ENCODE measurements at places on chromosomes 5 and 9. TPM values are rescaled to one million over a fixed set of nuclear protein-coding genes. Genes with fewer than 3 reads are reported as not detected.
A peak's percentile ranks its signal among the peaks of the same experiment; 100 is the strongest.

The IFNA21 gene
- total RNA-seq: not detected

DNA sequence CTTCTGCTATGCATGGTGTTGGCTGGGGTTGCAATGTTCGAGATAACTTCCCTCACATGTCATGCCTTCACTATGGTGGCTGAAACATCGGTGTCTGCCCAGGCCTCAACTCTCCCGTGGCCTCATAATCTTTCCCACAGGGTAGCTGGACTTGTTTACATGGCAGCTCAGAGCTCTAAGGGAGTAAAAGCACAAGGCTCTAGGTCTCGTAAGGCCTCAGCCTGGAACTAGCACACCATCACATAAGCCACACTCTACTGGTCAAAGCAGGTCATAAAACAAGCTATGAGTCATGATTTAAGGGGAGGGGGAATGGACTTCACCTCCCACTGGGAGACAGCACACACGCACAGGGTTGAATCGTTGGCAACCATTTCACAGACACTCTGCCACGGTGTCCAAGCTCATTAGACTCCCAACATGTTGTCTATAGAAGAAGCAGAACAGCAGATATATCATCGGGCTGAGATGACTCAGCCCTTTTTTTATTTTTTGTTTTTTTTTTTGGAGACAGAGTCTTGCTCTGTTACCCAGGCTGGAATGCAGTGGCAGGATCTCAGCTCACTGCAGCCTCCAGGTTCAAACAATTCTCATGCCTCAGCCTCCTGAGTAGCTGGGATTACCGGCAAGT, 66.8 kb upstream of the IL17B start:
- DNase-seq: no peak

- DNase-seq: no peak
These were observed 83.7 kb downstream of the TARS1 start for GRCh38 chr5:33524476-33524875.

The SLC34A1 gene
- not detected for total RNA-seq

GRCh38 chr9:85038061-85038460, 368.5 kb downstream of the NTRK2 start:
- DNase-seq: no peak

DNA sequence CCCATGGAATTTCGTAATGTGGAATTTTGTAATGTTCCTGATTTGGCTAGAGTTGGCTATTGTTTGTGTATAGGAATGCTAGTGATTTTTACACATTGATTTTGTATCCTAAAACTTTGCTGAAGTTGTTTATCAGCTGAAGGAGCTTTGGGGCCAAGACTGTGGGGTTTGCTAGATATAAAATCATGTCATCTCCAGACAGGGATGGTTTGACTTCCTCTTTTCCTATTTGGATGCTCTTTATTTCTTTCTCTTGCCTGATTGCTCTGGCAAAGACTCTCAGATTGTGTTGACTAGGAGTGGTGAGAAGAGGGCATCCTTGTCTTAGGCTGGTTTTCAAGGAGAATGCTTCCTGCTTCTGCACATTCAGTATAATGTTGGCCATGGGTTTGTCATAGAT, 91.0 kb downstream of the NNT start:
- no peak for DNase-seq

DNA sequence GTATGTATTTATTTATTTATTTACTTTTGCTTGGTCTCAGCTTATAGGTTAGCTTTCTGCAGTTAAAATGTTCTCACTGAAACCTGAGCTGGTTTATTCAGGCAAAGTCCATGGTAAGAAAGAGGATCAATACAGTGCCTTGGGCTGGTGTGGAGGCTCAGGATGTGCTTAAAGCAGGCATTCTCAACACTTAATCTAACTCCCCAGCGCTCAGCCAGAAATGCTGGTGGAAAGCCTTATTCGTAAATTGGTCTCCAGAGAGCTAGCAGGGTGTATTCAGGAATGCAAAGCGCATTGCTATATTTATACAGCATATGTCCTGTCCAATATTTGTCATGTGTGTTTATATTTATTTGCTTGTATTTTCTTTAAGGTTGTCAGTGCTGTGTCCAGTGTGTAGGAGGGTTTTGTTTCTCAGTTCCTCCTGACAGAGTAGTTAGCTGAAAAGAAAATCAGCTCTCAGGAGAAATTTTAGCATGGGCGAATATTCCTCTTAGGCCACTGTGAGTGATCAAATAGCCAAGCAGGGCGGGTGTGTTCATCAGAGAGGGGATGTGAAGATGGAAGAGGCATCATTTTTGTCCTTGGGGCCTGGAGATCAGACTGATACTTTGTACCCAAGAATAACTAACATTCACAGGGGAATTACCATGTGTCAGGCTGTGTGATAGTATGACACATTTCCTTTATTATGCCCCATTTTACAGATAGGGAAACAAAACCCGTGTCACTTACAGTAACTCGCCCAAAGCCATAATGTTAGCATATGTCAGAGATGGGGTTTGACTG, 65.8 kb downstream of the DOCK2 start:
- no peak for DNase-seq

- no peak for DNase-seq
These were observed 141.9 kb upstream of the SLC12A2 start for GRCh38 chr5:127941646-127942045.

- peak; percentile 40 for DNase-seq
These were observed 19.5 kb downstream of the FAM163B start for GRCh38 chr9:133589454-133590227.

The LOX gene
- total RNA-seq: 0.12 TPM

- DNase-seq: no peak
These were observed 155.4 kb upstream of the MAP3K1 start for GRCh38 chr5:56659971-56660370.

GRCh38 chr5:178902849-178903248, 7.1 kb downstream of the ZFP2 start:
- no peak for DNase-seq

GRCh38 chr5:172953776-172954675, 5.2 kb upstream of the RPL26L1 start:
- no peak for DNase-seq

DNA sequence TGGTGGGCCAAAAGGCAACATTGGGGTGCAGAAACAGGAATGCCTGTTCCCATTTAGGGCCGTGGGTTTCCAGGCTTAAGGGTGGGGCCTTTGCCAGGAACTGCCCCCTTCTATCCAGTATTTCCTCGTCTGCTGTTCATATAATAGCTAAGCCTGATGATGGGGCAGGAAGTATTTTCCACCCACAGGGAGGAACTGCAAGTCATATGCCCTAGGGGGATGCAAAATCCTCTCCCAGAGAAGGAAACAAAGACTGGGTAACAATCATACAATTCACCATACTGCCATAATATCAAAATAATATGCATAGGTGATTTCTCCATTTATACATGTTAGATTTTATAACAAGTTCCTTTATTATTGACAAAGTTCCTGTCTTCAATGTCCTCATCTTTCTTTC, 20.5 kb upstream of the RPS23 start:
- no peak for DNase-seq

The STARD4 gene
- 44.3 TPM for total RNA-seq

DNA sequence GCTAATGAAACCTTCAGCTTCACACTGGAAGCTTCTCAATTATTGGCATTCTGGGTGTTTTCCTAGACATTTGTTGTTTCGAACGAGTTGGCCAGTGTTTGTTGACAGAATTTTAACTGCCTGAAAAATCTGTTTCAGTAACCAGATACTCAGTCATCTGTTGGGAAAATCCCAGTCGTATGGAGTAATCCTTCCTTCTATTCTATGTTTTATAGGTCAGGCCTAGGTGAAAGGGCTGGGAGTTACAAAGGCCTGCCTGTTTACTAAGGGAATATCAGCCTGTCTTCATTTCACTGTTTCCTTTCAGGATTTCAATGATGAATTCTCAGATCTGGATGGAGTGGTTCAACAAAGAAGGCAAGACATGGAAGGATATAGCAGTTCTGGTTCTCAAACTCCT, 59.9 kb downstream of the GRAMD2B start:
- no peak for DNase-seq

DNA sequence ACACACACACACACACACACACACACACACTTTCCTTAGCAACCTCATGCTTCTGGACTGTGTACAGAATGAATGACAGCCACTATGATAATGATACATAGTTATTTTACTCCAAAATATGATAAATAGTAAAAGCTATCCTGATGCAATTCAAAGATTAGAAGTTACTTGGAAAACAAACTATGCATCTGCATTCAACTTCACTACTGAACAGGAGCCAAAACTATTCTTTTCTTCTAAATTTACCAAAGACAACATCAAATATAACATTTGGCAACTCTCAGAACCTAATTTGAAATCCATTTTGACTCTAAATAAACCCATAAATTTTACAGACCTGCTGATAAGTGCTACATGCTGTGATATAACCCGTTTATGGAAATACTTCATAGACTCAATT, 33.3 kb downstream of the GLIS3 start:
- no peak for DNase-seq

DNA sequence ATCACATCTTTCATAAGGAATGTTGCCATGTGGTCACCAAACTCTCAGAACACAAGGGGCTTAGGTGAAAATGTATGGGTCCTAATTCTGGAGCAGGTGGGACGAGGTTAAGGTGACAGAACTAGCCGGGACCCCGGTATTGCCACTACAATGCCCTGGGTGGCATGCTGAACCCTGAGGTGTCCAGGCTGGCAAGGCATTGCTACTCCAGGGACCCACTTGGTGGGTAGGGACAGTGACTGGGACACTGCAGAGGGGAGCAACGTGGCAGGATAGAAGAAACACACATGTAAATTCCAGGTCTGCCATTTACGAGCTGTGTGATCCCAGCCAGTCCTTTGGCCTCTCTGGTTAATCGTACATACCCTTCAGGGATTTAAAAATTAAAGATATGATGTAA, 206.9 kb upstream of the MVB12B start:
- no peak for DNase-seq

DNA sequence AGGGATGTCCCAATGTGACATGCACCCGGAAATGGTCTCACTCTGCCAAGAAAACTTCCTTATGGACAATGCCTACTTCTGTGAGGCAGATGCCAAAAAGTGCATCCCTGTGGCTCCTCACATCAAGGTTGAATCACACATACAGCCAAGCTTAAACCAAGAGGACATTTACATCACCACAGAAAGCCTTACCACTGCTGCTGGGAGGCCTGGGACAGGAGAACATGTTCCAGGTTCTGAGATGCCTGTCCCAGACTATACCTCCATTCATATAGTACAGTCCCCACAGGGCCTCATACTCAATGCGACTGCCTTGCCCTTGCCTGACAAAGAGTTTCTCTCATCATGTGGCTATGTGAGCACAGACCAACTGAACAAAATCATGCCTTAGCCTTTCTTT, 37.6 kb upstream of the CCDC152 start:
- DNase-seq: no peak

- no peak for DNase-seq
These were observed 548.5 kb upstream of the GRAMD2B start for GRCh38 chr5:125874717-125875116.

DNA sequence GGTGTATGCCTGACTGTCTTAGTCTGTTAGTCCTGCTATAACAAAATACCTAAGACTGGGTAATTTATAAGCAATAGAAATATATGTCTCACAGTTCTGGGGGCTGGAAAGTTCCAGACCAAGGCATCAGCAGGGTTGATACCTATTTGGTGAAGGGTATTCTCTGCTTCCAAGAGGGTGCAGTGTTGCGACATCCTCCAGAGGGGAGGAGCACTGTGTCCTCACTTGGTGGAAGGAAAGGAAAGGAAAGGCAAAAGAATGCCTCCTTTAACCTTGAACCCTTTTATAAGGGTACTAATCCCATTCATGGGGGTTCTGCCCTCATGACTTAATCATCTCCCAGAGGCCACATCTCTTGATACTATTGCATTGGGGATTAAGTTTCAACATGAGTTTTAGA, 42.0 kb upstream of the SLC24A2 start:
- DNase-seq: no peak

The SDHA gene
- total RNA-seq: 134 TPM

- DNase-seq: peak; percentile 7
These were observed 170.4 kb downstream of the TTC39B start for GRCh38 chr9:15136646-15137045.

DNA sequence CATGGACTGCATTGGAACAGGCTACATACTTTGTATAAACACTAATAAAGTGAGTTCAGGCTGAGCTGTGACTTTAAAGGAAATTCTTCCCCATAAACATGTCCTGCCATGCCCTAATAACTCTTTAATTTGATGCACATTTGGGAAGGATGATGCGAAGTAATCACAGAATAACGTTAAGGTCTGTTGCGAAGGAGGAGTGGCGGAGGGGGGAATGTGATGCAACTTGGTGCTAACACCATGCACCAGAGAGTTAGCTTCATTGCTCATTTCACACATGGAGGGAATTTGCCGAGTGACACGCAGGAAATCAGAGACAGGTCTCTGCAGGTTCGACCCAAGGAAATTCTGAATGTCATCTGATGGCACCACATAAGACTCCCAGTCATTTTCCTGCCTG, 32.9 kb downstream of the SLIT3 start:
- DNase-seq: no peak

DNA sequence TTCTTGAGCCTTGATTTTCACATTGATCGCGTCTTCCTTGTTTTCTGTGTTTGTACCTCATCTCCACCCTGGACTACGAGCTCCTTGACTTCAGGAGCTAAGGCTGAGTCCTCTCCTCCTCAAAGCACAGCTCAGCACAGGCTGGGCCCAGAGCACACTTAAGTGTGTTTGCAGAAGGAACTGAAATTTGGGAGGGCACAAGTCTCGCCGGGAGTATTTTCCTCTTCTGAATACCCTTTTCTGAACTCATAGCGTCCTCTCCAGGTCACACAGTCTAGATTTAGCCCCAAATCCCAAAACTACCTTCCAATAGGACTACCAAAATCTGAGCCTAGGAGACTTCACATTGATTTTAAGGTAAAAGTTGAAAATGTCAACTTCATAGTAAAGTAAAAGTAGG, 41.6 kb downstream of the TSTD2 start:
- no peak for DNase-seq

DNA sequence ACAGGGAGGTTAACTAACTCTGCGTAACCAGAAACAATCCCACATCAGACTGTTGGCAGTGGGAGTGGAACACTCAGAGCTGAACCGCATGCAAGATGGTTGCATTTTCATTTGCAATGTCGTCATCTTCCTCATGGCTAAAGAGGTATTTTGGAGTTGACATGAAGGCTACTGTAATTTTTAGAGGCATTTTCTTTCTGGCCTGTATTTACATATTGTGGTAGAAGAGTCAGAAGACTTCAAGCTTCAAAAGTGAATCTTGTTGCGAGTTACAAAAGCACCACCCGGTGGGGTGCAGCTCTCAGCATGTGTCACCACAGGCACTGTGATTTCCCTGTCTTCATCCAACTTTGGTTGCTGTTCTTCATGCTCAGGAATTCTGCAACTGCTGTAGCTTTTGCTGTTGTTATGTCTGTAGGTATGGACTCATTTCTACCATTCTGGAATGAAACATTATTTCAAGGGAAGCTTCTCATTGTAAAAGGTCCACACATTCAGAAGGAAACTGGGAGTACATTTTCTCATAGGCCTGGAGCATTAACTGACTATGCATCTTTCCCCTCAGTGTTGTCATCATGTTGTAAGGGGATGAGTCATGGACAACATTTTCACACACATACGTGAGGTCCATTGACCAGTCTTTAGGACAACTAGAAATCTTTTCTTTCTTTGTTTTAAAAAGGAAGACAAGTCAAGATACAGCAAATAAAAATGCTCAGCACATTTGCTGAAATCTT, 35.4 kb upstream of the GDNF start:
- no peak for DNase-seq

GRCh38 chr5:153520952-153521351, 30.5 kb downstream of the GRIA1 start:
- no peak for DNase-seq

Data from HCT116 (cell line).